Stomach (tissue), 19 donors: ENCODE measurements at places on chromosomes 6 and 20. TPM values are rescaled to one million over a fixed set of nuclear protein-coding genes. Genes with fewer than 3 reads are reported as not detected.

DNA sequence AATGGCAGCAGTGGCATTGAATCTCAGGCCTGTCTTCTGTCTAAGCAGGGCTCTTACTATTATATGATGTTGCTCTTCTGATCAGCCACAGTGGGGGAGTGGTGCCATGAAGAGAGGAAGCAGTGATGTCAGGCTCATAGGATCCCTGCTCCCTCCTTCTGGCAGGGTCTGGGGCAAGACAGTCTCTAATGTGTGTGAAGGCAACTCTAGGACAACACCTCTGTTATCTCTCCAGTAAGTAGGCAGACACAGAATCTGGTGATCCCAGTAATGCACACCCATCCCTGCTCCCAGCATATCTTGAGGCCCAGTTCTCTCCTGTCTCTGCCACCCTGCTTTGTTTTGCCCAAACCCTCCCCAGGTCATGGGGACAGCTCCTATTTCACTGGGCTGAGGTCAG lies 8.8 kb downstream of the C20orf202 start:
- H3K27me3 ChIP-seq, result no peaks in the 10 kb centered on the region
- no peak overlapping the region for H3K27ac ChIP-seq
- no peaks in the 10 kb centered on the region for H3K36me3 ChIP-seq
- DNase-seq, result no peak

- no peaks in the 10 kb centered on the region for H3K4me1 ChIP-seq
- H3K4me3 ChIP-seq, result no peak overlapping the region
- peaks cover 8% of the 10 kb centered on the region for H3K27me3 ChIP-seq
- H3K27ac ChIP-seq, result no peak overlapping the region
These were observed 13.8 kb downstream of the TGM6 start for GRCh38 chr20:2394411-2395055.

DNA sequence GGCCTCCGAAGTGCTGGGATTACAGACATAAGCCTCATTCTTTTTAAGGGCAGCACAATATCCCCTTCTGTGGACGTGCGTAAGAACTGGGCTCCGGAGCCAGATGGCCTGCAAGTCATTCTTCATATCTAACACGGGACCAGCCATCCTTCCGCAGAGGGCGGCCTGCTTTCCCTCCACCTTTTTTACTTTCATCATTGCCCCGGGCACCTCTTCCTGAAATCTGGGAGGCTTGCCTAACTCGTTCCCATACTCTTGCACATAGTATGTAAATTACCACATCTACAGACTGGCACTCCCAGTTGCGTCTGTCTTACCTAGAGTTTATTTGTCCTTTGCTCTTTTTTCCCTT lies 29.9 kb upstream of the SLC23A2 start:
- DNase-seq, result no peak
- no peak overlapping the region for H3K4me3 ChIP-seq
- H3K36me3 ChIP-seq, result no peaks in the 10 kb centered on the region
- no peak overlapping the region for H3K27ac ChIP-seq

DNA sequence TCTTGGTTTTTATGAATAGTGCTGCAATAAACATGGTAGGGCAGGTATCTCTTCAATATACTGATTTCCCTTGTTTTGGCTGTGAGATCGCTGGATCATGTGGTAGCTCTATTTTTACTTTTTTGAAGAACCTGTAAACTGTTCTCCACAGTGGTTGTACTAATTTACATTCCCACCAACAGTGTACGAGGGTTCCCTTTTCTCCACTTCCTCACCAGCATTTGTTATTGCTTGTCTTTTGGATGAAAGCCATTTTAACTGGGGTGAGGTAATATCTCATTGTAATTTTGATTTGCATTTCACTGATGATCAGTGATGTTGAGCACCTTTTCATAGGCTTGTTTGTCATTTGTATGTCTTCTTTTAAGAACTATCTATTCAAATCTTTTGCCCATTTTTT lies 8.0 kb upstream of the ARG1 start:
- H3K4me1 ChIP-seq, result no peaks in the 10 kb centered on the region
- no peak overlapping the region for H3K27ac ChIP-seq
- no peaks in the 10 kb centered on the region for H3K36me3 ChIP-seq

DNA sequence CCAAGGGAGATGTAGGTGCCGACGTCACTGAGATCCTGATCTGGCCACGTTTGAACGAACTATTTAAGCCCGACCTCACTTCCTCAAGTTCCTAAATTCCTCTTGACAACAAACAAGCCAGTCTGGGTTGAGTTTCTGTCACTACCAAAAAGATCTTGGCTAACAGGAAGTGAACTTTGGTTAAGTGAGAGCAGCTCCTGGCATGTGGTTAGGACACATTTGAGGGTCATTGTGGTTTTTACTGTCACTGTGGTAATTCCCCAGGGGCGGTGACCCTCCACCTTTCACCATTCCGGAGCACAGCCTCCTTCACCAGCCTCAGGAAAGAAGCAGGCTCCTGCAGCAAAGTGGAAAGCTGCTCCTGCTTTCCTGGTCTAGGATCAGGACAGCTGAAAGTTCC lies 43.1 kb upstream of the ZNF831 start:
- H3K4me1 ChIP-seq, result no peaks in the 10 kb centered on the region
- H3K27ac ChIP-seq, result no peak overlapping the region
- no peak for DNase-seq
- H3K36me3 ChIP-seq, result no peaks in the 10 kb centered on the region

GRCh38 chr20:25040438-25040831 lies 17.5 kb downstream of the ACSS1 start:
- peak; percentile 63 for DNase-seq
- H3K27me3 ChIP-seq, result no peaks in the 10 kb centered on the region
- peak overlapping the region; percentile 79 for H3K27ac ChIP-seq
- H3K36me3 ChIP-seq, result peaks cover 4% of the 10 kb centered on the region
- no peak overlapping the region for H3K4me3 ChIP-seq

GRCh38 chr6:32056254-32056653 lies 18.0 kb downstream of the CYP21A2 start:
- H3K36me3 ChIP-seq, result no peaks in the 10 kb centered on the region
- no peak overlapping the region for H3K4me3 ChIP-seq
- DNase-seq, result no peak

GRCh38 chr20:35446356-35447078 lies 8.5 kb upstream of the GDF5 start:
- DNase-seq, result no peak
- no peak overlapping the region for H3K27ac ChIP-seq
- peak overlapping the region; percentile 43 for H3K4me3 ChIP-seq
- H3K4me1 ChIP-seq, result peaks cover 8% of the 10 kb centered on the region
- H3K27me3 ChIP-seq, result no peaks in the 10 kb centered on the region

- no peaks in the 10 kb centered on the region for H3K36me3 ChIP-seq
- no peaks in the 10 kb centered on the region for H3K27me3 ChIP-seq
- DNase-seq, result no peak
- no peak overlapping the region for H3K27ac ChIP-seq
- H3K4me1 ChIP-seq, result no peaks in the 10 kb centered on the region
These were observed 201.0 kb upstream of the FOXQ1 start for GRCh38 chr6:1110941-1111349.

DNA sequence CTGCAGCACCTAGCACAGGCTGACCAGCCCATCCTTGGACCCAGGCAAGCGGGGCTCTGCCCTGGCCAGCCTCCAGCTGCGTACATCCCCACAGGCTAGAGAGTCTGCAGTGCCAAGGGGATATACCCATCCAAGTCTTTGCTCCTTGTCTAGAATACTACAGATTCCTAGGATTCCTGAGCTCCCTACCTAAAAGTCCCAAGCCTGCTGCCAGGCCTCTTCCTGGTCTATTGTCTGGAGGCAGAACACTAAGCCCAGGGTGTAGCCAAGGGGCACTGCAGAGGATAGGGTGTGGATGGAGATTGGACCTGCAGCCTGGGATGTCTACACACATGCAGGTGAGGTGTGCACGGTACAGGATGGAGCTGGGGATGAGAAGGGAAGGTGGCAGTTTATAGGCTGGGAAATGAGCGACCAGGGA lies 90.0 kb upstream of the SIRPA start:
- H3K27me3 ChIP-seq, result no peaks in the 10 kb centered on the region
- no peaks in the 10 kb centered on the region for H3K36me3 ChIP-seq
- no peak overlapping the region for H3K4me3 ChIP-seq
- DNase-seq, result no peak
- H3K4me1 ChIP-seq, result peaks cover 22% of the 10 kb centered on the region

DNA sequence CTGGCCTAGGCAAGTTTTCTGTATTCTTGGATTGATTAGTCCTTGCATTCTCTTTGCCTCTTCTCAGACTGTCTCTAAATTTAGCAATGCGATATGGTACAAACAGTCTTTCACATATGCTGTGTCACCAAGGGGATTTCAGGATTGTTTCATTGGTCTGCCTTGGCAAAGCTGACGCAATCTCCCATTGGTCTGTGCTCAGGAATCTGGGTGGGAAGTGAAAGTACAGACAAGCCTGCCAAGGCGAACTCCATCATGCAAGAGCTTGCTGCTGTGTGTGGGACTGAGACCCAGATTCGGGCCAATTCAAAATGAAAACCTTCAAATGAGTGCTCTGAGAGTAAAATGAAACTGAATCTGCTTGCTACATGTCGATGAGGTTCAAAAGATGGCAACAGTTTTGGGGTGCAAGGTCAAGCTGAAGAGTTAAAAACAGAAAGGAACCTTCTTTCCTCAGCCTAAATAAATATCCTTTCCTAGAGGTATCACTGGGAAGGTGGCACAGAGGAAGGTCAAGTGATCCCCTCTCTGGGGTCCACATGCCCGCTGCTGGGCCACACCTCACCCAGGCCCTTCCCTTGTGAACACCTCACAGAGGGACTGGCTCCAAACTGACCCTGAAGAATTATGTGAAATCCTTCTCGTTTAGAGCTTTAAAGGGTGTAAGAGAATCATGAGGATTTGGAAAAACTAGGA lies 198.8 kb upstream of the PREP start:
- peak; percentile 87 for DNase-seq
- H3K36me3 ChIP-seq, result no peaks in the 10 kb centered on the region
- no peaks in the 10 kb centered on the region for H3K27me3 ChIP-seq
- H3K4me1 ChIP-seq, result peaks cover 46% of the 10 kb centered on the region
- H3K4me3 ChIP-seq, result no peak overlapping the region
- H3K27ac ChIP-seq, result peak overlapping the region; percentile 62

GRCh38 chr6:169528755-169529154 lies 173.1 kb downstream of the WDR27 start:
- no peak overlapping the region for H3K27ac ChIP-seq
- H3K4me1 ChIP-seq, result no peaks in the 10 kb centered on the region
- no peaks in the 10 kb centered on the region for H3K27me3 ChIP-seq

TPX2 gene
- 11.4 TPM for total RNA-seq

WFDC2 gene
- total RNA-seq, result 2.2 TPM

DNMT3B gene
- total RNA-seq, result not detected

PKHD1 gene
- total RNA-seq, result not detected

OR2J3 gene
- not detected for total RNA-seq

SPAG4 gene
- total RNA-seq, result not detected

MARCKS gene
- total RNA-seq, result 85.5 TPM

CST1 gene
- not detected for total RNA-seq

CDH4 gene
- 2.2 TPM for total RNA-seq
